Activated CD4-positive, alpha-beta memory T cell treated with anti-CD3 and anti-CD28 coated beads, Interleukin-2, amount 10 ng/mL, durations not matched to agents 7 days and 5 days (primary cell): ENCODE measurements at places on chromosomes 3 and 15.

GRCh38 chr3:37762698-37763097, 99.0 kb upstream of the CTDSPL start:
- no peak for DNase-seq

DNA sequence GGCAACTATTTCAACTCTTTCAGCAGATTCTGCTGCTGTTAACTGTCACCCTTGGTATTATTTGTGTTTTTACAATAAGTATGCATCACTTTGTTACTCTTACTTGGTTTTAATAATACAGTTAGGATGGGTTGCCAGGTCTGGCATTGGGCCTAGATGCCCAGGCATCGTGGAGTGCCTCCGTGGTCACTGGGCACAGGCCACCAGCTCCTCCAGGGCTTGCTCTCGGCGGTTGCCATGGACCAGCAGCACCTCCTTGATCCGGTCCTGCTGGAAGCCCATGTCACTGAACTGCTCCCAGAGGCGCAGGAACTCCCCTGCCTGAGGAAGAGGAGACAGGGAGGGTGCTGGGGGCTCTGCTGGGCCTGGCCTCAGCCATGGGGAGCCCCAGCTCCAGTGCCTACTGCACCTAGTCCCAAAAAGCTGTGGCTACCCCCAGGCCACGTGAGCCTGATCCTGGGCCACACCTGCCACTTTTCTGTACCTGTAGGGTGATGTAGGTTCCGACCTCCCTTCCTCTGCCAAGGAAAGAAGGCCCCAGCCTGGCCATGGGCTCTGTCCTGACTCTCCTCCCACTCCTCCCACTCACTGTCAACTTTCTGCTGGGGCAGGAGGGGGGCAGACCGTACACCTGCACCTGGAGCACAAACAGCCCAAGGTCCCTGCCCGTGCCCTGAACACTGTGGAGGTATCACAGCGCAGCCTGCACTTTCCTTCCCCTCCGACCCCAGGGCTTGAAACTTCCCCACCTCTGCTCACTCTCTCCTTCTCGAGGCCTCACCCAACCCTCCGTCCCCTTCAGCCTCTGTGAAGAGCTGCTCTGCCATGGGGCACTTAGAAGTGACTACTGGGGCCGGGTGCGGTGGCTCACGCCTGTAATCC, 16.6 kb downstream of the KBTBD13 start:
- DNase-seq: no peak

DNA sequence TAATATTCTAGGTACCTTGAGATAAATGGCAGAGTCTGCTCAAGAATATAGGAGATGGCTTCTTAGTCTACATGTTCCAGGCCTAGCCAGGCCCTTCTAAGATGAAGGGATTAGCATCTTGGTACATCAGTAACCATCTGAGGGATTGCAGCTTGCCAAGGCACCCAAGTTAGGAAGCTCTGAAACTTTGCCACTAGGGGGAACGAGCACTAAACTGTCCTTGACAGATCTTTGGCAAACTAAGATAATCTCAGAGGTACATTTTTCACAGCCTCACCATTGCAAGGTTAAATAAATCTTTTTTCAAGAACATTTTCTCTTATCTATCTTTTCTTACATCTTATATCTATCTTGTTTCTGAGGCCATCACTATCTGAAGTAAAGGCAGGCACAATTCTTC, 351.2 kb downstream of the RAP2B start:
- no peak for DNase-seq

- no peak for DNase-seq
Measured at GRCh38 chr3:98501270-98501669, 3.8 kb downstream of the OR5K2 start.

DNA sequence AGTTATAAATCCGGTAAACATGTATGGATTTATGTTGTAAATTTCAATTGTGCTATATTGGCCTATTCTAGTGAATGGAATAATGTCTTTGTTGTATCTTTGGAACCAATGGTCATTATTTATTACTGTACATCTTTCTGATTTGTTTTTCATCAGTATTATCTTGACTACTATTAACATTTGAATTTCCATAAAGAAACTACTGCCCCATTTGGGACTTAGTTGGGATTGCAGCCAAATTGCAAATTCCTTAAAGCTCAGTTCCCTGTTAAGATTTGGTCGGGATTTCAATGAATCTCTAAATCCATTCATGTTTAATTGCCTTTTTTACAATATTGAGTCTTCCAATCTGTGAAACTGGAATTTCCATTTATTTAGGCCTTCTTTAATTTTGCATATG, 822.4 kb upstream of the CADM2 start:
- DNase-seq: no peak

DNA sequence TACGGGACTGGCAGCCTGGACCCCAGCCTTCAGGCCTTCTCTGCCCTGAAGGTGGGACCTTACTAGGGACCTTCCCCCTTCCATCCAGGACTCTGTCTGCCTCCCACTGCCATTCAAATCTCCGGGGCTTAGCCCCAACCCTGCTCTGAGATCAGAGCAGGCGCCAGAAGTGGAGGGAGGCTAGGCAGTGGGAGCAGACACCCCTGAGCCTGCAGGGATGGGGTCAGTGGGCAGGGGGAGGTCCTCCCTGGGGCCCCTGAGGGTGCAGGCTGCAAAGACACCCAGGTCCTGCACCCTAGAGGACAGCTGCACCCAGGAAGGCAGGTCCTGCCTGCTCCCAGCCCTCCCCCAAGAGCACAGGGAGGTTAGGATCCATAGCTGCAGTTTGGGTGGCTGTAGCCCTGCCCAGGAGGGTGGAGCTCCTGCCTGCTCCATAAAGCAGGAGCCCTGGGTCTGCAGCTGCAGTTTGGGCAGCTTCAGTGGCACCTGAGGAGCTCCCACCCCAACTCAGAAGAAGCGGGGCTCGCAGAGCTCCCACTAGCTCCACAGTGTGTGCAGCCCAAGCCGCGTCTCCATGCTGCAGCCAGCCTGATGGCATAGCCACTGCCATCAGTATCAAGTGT, 8.1 kb upstream of the POC1A start:
- no peak for DNase-seq
